Kidney epithelial cell (primary cell): ENCODE measurements at places on chromosomes 7 and 10.

DNA sequence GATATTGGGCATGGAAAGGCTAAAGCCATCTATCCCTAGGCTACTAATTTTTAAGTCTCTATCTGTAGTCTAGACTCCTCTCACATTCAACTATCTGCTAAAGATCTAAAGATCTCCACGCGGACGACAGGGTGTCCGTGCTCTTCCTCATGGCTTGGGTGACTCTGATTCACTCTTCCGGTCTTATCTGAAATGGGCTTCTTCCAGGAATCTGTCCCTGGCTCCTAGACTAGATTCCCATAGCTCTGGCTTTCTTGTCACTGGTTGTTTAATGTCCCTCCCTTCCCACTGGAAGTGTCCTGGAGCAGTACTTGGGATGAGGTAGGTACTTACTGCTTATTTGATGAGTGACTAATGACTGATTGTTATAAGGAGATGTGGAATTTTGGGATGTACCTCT lies 62.0 kb upstream of the PODXL start:
- DNase-seq, result no peak

GRCh38 chr7:42244828-42245227 lies 7.8 kb upstream of the GLI3 start:
- no peak for DNase-seq

DNA sequence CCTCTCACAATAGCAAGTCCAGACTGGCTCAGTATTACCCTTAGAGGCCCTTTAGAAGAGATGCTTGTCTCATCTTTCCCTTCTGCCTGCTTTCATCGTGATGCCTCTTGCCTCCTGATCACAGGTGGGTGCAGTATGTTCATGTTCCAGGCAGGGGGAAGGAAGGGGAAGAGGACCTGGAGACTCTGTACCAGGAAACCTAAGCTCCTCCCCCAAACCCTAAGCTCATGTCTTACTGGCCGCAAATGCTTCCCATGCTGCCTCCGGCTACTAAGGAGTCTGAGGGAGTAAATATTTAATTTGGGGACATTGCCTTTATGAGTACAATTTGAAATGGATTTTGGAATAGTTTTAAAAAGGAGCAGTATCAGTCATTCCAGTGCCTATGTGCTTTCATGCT lies 192.6 kb downstream of the CDCA7L start:
- no peak for DNase-seq

DNA sequence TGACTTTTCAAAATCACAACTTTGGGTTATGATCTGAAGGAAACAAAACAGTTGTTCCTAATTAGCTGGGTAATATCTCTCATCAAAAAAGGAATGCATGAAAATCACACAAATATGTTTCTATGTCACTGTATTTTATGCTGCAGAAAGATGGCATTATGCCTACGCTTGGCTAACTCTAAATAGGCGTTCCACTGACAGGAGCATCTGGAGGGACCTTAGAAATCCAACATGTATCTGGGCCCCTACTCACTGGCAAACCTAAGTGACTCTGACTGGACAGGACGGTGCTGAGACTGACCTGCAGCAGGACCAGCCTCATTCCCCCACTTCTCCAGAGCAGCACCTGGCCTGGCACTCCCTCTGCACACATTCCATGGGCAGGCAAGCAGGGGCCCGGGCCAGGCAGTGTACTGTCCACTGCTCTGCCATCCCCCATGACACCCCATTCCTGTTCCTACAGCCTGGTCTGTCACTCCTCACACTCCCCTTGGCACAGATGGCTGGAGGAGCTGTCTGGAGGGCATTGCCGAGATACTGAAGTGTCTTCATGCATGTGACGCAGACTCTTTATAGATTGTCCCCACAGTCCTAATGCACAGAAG lies 2.6 kb upstream of the MYL7 start:
- no peak for DNase-seq

GRCh38 chr7:95330961-95331337 lies 6.6 kb upstream of the PON1 start:
- DNase-seq, result no peak

DNA sequence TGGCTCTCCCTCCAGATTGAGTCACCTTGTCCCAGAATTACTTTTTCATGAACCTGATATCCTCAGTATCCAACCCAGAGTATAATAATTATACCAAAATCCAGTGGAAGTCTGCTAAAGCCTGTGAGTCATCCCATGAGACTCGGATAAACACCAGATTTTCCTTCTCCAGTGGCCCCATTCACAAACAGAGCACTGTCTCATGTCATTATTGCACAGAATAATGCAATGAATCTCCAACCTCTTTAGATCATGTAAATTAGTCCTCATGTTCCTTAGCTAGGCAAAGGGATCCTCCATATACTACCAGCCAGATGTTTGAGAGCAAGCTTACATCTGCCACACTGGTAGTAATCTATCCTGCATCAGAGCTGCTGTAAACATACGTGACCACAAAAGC lies 89.0 kb downstream of the AMPH start:
- no peak for DNase-seq

GRCh38 chr10:119341459-119342301 lies 134.3 kb downstream of the GRK5 start:
- peak; percentile 53 for DNase-seq

DNA sequence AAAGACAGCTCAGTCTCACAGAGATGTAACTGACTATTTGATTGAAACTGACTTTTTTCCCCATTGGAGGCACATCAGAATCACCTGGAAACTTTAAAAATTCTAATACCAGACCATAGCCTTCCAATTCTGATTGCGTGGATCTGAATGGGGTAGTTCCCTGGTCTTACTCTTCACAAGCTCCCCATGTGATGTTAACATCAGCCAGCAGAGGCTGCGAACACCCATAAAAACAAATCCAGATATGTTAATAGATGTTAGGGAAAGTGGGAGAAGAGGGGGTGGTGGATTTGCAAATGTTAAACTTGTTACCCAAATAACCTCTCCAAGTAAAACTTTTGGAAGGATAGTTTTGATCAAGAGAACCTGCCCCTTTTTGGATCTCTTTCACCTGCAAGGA lies 1133.4 kb downstream of the CNTNAP2 start:
- no peak for DNase-seq

- no peak for DNase-seq
These were observed 345.0 kb upstream of the AOAH start for GRCh38 chr7:37069336-37069735.

DNA sequence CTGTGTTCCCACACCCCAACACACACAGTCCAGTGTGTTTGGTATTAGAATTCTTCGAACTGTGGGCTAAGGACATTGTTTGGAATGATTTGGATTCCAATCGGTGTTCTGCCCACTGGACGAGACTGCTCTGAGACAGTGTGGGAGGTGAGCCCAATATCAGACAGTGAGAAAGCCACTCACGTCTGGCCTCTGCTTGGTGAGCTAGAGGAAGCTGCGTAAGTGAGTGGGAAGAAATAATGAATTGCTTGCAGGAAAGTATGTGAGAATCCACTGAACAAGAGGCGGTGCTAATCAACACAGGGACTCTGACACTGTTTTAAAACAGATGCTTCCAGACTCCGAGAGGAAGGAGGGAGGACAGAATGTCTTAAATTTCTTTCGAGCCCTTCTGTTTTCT lies 675.0 kb upstream of the ANKRD30A start:
- DNase-seq, result no peak

DNA sequence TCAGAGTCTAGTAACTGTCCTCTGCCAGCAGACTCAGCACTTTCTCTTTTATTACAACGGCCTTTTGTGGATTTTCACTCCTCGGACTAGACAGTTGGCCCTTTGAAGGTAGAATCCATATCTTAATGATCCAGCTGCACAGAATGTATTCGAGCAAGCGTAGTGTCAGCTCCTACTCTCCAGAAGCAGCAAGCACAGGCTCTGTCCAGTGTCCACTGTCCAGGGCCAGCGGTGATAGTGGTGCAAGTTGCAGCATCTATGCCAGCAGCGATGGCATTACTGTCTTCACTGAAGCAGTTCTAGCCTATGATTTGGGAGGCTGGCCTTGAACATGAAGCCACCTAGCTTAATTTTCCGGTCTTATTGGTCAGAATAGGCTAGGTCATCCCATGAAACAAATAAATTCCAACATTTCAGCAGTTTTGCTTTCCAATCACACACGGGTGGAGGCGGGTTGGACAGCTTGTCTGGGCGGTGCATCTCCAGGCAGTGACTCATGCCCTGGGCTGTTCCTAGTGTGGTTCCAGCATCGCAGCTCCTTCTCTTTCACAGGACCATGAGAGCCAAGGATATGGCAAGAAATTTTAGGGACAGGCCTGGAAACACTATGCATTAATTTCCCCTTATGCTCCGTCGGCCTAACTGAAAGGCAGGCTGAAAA lies 108.6 kb upstream of the KCNMA1 start:
- DNase-seq, result no peak

- DNase-seq, result no peak
These were observed 184.4 kb downstream of the TCERG1L start for GRCh38 chr10:131127138-131127589.

- no peak for DNase-seq
These were observed 2.1 kb downstream of the FAM20C start for GRCh38 chr7:194252-195009.

DNA sequence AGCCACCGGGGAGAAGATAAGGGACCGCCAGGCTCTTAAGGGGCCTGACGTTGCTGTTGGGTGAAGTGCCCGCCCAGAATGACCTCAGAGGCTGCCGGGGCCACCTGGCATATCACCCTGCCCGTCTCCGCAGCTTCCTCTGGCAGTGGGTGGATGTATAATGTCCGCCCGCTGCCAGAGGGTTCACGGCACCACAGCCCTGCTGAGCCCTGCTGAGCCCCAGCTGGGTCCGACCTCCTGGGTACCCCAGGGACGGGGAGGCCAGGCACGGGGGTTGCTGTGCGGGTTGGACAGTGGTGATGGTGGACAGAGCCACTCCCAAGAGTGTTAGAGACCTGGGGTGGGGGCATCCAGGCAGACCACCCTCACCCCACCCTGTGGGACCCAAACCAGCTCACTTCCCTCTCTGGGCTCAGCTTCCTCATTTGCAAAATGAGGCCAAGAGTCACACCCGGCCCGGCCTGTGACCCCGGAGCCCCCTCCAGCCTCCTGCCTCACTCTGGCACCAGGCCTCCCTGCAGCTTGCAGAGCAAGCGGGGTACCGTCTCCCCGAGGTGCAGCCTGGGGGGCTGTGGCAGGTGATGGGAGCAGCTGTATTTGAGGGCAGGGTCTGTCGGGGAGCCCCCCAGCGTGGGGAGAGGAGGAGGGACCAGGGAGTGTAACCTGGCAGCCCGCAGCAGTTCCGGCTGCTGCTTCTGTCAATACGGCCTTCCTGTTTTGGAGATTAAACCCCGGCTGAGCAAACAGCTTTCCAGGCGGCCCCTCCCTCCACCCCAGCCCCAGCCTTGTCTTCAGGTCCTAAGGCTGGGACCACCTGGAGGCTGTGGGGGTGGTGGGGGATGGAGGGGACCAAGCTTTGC lies 8.4 kb upstream of the LFNG start:
- no peak for DNase-seq

DNA sequence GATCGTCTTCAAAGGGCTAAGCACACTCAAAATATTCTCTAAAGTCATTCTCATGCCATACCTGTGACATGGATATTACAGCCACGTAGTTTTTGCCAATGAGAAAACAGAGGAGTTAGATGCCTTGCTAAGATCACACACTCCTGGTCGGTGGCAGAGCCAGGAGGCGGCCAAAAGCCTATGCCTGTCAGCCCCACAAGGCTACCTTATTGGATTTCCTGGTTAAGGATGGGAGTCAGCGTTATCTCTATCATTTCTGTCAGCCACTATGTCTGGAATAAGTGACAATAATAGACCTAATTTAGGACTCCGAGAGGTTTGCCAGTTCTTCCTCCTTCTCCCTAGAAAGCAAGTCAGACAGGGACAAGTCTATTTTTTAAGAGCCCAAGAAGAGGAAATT lies 250.8 kb downstream of the TRIL start:
- DNase-seq, result no peak

DNA sequence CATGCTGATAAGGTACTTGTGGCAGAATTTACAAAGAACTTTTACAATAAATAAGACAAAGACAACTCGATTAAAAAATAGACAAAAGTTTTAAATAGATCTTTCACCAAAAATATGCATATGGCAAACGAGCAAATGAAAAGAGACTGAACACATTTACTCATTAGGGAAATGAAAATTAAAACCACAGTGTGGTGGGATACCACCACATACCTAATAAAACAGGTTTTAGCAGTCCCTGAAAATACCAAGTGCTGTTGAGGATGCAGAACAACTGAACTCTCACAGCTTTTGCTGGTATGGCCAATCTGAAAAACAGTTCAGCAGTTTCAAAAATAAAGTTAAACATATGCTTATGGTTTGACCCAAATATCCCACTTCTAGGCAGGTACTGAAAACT lies 205.4 kb upstream of the ADO start:
- DNase-seq, result no peak

- DNase-seq, result no peak
These were observed 353.5 kb downstream of the PAXIP1 start for GRCh38 chr7:154649434-154649833.

GRCh38 chr7:64628192-64628591 lies 37.7 kb upstream of the ZNF107 start:
- DNase-seq, result no peak

DNA sequence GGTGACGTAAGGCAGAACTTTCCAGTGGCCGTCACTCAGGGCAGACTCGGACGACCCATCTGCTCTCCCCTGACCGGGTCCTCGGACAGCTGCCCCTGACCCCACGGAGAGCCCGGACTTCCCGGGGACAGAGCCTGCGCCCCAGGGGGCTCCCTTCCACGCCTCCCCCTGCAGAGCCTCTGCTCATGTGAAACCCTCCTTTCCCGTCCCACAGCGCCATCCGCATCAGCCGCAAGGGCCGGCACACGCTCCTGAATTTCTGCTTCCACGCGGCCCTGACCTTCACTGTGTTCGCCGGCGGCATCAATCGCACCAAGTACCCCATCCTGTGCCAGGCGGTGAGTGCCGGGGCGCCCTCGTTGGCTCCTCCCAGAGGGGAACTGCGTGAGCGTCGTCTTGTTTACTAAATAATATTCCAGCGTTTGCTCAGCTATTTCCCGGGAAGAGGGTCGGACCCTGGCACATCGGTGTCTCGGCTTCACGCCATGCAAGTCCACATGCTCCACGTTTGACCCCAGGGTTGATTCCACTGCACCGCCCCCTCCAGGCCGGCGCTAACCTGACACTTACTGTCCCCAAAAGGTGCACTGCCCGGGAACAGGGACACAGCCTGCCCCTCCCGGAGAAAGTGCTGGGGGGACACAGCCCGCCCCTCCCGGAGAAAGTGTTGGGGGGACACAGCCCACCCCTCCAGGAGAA lies 10.9 kb downstream of the ADGRA1 start:
- no peak for DNase-seq

- DNase-seq, result no peak
These were observed 246.2 kb downstream of the ETV1 start for GRCh38 chr7:13743226-13743625.

- DNase-seq, result no peak
These were observed 193.3 kb downstream of the FRMD4A start for GRCh38 chr10:14137391-14137790.
